ENCODE measurements at places on chromosomes 3 and 15. TPM values are rescaled to one million over a fixed set of nuclear protein-coding genes. Genes with fewer than 3 reads are reported as not detected.
A peak's percentile ranks its signal among the peaks of the same experiment; 100 is the strongest.

- no peak for DNase-seq
Observed at GRCh38 chr3:78086150-78086549, 1046.3 kb downstream of the ROBO2 start.

DNA sequence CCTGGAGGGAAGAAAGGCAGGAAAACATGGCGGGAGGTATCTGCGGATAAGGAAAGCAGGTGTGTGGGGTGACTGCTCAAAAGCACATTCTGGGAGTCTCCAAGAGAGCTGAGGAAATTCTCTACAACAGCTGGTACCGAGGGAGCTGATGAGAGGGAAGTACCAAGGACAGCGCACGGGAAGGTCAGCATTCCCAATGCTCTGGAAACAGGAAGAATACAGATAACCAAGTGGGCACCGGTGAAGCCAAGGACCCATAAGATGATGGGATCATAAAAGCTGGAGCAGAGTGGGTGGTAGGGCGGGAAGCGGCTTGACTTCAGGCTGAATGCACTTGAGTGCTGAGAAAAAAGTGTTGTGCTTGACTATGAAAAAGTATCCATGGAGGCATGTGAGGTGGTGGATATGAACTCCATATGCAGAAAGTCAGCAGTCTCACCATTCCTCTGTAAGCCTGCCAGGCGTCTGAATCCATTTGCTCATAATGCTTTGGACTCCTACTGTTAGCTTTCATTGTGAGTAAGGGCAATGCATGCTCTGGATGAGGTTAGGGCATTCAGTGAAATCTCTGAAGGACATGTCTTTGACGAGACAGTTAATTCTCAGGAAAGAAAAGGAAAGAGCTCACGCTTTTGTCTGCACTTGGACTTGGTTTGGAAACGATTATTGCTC lies 215.5 kb downstream of the NR1D2 start:
- DNase-seq = no peak

- DNase-seq = no peak
Observed at GRCh38 chr15:93200081-93200836, 111.2 kb upstream of the RGMA start.

DNA sequence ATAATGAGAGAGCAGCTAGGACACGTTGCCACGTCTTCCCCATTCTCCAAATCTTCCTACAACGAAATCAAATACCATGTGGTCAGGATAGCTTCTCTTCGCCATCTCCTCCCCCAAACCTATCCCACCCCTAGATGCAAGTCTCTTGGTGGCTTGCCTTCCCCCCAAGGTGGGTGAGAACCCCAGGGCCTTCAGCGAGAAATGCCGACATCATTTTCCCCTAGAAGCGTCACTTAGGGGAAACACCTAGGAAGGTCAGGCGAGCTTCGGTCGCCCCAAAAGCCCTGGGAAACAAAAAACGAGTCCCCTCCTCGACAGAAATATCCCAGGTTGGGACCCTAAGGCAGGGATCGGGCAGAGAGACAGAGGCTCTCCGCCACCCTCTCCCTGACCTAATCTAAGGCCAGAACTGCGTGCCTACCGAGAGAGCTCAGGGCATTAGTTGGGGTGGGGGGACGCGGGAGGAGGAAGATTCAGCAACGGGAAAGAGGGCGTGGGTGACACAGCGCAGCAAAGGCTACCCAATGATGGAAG lies 502 bp downstream of the DPH3 start:
- DNase-seq = no peak

- no peak for DNase-seq
Observed at GRCh38 chr15:59432389-59432788, 5.6 kb upstream of the FAM81A start.

DNA sequence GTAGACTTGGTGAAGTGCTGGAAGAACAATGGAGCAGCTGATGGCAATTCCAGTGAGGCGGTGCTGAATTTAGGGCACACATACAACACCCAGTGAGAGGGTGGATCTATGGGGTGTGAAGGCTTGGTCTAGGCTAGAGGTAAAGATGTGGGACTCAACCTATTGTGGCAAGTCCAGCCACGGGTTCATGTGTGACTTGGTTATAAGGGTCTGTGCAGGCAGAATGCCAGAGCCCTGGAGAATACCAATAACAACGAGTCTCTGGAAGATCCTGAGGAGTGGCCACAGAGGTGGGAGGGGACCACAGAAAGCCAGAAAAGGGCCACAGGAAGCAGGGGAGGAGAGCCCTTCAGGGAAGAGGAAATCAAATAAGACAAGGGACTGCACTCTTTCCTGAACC lies 55.0 kb downstream of the VGLL4 start:
- DNase-seq = no peak

The HRH1 gene
- total RNA-seq = 16.2 TPM

DNA sequence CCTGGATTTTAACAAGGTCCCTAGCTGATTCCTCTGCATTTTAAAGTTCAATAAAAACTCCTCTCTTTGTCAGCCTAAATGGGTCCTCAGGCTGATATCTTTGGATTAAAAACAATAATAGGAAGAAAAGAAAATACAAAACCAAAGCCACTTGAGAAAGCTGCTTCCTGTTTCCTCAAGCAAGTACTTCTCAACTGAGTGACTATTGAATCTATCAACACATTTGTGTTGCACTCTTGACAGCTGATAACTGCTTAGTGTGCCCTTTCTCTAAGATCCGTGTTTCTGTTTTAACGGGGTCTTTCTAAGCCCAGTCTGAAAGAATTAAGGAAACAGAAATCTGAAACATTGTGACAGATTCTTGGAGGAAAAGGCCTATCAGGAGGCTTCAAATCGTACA lies 410.7 kb downstream of the GRM7 start:
- DNase-seq = peak; percentile 71

GRCh38 chr15:39582977-39583595 lies 2.2 kb downstream of the THBS1 start:
- DNase-seq = peak; percentile 22

GRCh38 chr15:91465696-91466095 lies 365.6 kb downstream of the SV2B start:
- no peak for DNase-seq

- peak; percentile 21 for DNase-seq
Observed at GRCh38 chr3:62332835-62333244, 40.5 kb downstream of the FEZF2 start.

GRCh38 chr15:23828786-23829185 lies 141.7 kb upstream of the NDN start:
- DNase-seq = no peak

The ZBBX gene
- not detected for total RNA-seq

Data from endothelial cell of umbilical vein (primary cell).